Activated T-helper 1 cell treated with Interleukin-2 at 50 U/mL for 16 hours (primary cell): ENCODE measurements at places on chromosomes 1 and 21.

- no peak for DNase-seq
These were observed 378.0 kb upstream of the PRMT6 start for GRCh38 chr1:106678279-106679050.

DNA sequence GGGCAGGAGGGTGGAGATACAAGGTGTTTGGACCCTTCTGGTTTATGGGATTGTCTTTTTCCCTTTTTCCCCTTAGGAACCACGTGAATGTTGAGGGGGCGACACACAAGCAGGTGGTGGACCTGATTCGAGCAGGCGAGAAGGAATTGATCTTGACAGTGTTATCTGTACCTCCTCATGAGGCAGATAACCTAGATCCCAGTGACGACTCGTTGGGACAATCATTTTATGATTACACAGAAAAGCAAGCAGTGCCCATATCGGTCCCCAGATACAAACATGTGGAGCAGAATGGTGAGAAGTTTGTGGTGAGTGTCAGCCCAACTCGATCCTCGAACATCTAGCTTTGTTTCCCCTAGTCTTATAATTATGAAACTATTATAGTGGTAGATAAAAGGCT is 27.0 kb downstream of the SNX27 start:
- DNase-seq, result no peak

DNA sequence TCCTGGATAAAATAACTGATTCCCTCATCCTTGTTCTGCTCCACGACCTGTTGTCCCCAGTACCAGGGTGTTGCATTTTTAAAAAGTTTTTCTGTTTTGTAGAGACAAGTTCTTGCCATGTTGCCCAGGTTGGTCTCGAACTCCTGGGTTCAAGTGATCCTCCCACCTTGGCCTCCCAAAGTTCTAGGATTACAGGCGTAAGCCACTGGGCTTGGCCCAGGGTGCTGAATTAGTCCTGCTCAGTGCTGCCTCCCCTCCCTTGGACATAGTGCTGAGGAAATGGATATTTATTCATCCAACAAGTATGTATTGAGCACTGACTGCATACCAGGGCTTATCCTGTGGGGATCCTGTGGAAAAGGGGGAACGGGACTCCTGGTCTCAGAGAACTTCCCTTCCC is 126.4 kb downstream of the PTPRU start:
- DNase-seq, result no peak

DNA sequence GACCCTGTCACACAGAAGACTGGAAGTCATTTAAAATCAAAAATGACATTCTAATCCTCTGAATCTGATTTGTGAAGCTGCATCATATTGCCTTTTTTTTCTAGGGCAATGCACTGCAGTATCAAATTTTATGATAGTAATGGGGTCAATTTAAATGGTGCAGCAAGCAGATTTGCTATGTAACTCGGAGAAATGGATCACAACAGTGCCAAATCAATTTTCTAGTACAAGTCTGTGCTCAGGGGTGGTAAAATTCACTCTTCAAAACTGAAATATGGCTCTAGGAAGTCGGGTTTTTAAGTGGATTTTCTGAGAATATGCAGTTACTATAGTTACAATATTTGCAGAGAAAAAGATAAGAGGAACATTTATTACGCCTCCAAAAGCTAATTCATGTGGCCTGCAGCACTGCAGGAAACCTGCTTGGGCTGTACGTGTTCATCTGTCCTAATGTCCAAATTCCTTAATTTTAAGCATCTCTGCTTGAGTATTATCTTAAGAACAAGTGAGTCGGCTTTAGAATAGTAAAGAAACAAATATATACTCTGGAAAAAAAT is 31.5 kb downstream of the HLCS start:
- no peak for DNase-seq

DNA sequence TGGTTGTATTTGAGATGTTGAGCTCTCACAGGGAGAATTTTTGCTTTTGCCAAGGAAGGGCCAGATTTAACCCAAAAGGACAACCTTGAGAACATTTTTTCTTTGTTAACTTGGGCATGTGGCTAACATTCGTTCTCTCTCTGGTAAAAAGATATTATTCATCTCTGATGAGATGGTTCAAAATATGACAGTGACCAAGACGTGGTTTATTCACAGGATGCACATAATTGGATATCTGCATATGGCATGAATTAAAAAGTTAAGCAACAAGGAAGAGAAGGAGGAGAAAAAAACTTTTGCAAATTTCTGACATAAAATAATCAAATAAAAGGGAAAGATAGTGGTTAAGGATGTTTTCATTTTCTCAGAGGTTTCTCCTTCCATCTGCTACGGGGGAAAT is 43.1 kb upstream of the BCL10 start:
- DNase-seq, result no peak

DNA sequence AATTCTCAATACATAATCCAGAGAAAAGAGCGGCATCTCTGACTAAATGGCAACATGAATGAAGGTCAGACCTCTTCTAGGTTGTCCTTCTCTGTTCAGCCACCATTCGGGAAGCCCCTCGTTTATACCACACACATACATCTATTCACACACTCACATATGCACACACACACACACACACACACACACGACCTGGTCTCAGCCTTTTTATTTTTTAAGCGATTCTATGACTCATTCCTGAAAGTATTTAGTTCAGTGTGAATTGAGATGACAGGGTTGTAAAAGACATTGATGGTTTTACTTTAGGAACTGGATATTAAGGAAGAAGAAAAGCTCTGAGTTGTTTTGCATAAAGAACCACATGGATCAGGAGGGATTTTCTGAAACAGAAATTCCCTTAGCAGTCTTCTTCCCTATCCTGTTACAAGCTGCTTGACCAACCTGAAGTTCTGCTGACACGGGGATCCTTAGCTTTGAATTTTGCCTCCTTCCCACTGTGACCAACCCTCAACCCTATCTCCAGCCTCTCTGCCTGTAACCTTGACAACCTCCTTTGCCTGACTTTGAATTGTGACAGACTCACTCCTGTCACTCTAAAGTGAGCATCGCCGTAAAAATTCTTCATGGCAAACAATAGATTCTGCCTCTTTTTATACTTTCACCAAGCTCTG is 383.1 kb upstream of the ESRRG start:
- no peak for DNase-seq

DNA sequence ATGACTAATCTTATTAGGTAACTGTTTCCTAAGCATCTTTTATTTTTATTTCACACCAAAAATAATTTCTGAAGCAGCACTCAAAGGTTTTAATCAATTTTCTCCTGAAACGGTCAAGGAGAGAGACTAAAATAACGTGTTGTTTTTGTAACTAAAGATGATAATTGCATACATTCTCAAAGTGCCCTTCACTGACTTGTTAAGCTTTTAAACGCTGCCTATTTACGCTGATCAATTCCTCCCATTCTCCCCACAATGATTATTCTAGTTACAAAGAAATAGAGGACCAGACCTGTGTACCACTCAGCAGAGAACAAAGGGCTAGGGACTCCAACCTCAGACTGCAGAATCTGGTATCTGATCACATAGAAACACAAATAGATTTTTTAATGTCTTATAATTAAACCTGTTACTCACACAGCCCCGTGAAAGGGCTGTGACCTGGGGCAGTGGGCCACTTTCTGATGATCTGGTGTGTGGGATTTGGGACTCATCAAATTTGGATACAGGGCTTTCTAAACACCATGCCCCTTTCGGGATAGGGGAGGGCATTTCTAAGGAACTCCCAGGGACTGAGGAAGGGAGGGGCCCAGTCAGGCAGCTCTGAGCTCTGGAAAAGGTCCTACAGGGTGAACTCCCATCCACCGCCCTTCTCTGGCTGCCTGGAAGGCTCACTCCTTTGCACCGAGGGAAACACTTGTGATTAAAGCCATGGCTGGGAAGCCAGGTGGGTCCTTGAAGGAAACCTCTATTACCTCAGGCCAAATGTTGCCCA is 65.2 kb downstream of the BCAR3 start:
- DNase-seq, result no peak

DNA sequence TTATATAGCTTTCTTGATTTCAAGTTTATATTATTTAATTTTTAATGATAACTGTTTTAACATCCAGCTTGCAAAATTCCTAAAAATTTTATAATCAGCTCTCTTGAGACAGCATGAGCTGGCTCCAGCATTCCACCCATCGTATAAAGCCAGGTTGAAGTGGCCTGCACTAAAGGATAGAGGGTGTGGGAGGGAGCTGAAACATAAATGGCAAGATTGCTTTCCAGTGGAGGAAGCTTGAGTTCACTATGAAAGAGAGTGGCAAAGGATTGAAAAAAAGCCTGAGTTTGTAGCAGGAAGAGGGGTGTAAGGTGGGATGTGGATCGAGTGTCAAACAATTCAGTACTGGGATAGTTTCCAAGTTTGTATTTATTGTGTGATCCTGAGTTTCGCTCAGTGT is 48.5 kb upstream of the ZNF644 start:
- DNase-seq, result no peak

GRCh38 chr1:205294175-205294917 is 27.2 kb downstream of the NUAK2 start:
- DNase-seq, result no peak

GRCh38 chr1:113993766-113994165 is 14.5 kb downstream of the OLFML3 start:
- DNase-seq, result no peak

DNA sequence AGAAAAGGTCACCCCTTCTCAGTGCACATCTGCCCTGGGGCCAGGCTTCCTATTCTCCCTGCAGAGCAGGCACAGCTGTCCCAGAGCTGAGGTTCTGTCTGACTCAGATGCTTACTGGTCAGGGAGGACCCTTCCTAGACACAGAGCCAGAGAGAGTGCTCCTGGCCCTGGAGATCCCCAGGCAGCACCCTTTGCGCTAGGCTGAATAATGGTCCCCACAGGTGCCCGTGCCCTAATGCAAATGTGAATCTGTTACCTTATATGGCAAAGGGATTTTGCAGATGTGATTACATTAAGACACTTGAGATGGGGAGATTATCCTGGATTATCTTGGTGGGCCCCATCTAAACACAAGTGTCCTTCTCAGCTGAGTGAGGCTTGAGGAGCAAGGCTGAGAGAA is 2.6 kb upstream of the TNNI1 start:
- DNase-seq, result no peak

GRCh38 chr21:14554948-14555347 is 8.8 kb upstream of the SAMSN1 start:
- no peak for DNase-seq

- DNase-seq, result no peak
These were observed 167.8 kb upstream of the PTBP2 start for GRCh38 chr1:96553811-96554210.

- no peak for DNase-seq
These were observed 30.9 kb downstream of the TP73 start for GRCh38 chr1:3683197-3683596.

GRCh38 chr1:232303222-232303620 is 326.7 kb downstream of the SIPA1L2 start:
- DNase-seq, result no peak

- DNase-seq, result no peak
These were observed 40.1 kb upstream of the MYSM1 start for GRCh38 chr1:58739856-58740466.

- DNase-seq, result no peak
These were observed 13.4 kb upstream of the HMCN1 start for GRCh38 chr1:185720633-185721272.

DNA sequence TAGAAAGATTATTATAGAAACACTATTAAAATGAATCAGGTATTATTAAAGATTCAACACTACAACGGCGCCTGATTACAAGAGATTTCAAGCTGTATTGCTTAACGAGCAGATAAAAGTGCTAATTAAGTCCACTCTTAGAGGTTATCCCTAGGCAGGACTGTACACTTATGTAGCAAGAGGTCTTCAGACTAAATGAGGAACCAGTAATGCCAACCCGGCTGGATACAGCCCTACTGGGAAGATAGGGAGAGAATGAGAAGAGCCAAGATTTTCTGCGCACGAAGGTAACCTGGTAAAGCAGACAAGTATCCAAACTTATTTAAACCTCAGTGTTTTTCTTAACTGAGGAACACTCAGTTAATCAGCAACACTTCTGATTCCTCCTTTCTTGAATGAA is 115.7 kb upstream of the HIVEP3 start:
- no peak for DNase-seq

- no peak for DNase-seq
These were observed 47.3 kb downstream of the SAMD13 start for GRCh38 chr1:84348759-84349158.
